MM.1S (cell line): ENCODE measurements at places on chromosomes 12 and 14.

DNA sequence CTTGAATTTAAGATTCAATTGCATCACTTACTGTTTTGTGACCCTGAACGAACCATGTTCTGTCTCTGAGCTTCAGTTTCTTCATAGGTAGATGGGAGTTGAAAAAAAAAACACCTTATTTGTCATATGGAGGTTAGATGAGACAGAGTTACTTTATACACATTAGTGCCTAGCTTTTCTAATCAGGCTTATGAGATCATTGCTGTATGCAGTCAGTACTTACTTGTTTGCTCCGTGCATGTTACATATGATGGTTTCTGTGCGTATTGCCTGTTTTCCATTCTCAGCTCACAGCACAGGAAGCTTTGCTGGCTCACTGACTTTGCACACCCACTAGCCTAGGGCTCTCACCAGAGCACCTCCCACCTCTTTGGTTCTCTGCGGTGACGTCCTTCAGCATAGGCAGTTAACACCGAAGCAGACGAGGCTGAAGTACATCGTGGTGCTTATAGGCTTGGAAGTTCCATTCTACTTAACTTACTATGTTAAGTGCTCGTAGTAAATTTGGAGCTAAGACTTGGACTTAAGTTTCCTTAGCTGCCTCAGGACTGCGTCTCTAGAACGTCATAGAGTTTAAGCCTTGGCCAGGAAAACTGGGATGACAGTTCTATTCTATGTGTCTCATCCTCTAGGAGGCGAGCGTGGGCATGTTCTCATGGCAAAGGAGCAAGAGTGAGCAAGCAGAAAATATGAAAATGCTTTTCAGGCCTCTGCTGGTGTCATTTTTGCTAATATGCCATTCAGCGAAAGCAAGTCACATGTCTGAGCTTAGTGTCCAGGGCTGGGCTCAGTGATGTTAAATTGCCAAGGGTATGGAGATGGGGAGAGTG lies 57.3 kb downstream of the NRXN3 start:
- no peak for DNase-seq

DNA sequence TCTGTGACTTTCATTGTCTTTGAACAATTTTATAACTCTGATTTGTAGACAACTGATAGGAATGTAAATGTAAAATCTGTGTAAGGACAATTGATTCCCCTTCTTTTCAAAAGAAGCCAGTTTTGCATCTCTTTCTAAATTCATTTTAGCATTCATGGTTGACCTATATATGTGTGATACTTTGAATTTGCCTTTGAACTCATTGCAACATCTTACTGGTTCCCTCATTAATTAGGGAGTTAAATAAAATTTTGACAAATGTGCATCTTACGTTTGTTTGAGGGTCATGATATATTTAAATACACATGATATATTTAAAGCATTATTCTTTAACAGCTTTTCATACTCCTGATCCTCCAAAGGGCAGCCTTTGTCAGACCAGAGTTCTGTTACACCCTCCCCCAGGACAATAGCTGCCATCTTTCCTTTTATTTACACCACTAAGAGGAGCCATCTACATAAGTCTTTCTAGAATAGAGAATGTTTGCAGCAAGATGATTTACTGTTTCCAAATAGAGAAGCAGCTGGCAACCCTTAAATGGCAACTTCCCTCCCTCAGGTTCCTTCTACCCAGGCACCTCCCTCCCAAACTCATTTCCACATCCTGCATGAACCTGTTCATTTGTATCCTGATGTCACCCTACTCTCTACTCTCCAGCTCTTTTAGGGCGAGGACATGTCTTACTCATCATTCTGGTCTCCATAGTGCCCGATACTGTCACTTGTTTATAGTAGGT lies 40.2 kb upstream of the APPL2 start:
- DNase-seq: no peak

GRCh38 chr14:61321385-61322010 lies at the start of gene PRKCH:
PRKCH (plus strand) TSS chr14:61321579; CDS start chr14:61322102, 523 bp downstream.
- DNase-seq: peak; percentile 7

DNA sequence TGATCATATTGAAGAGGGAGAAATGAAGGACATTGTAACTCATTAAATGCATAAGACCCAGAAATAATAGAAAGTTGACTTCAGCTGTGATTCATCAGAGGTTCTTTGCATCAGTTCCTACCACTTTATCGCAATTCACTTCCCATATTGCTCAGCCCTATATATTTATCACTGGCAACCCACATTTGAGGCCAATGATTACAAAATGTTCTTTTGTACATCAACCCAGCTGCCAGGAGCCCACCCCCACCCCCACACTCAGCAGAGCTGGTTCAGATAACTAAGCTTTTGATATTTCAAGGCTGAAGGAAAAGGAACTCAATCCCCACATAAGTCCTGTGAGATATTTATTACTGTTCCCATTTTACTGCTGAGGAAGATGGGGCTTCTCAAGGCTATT lies 51.2 kb upstream of the TMPO start:
- no peak for DNase-seq

- DNase-seq: peak; percentile 7
Observed at GRCh38 chr14:48792376-48793024, 793.7 kb downstream of the RPS29 start.

DNA sequence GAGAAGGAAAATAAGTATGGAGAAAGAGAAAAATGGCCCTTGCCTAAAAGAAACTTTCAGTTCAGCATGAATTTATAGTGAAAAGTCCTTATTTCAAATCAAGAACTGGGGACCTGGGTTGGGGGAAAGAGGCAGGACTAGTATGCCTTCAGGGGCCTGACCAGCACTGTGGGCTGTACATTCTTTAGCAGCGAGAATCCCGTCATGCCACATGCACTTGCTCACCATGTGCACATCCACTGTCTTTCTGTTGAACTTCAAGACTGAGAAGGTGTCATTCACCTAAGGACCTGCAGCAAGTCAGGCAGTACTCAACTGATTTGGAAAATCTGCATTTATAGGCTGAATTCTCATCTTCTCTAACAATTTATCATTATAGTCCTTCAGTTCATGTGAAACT lies 50.2 kb downstream of the RAB35 start:
- DNase-seq: no peak

DNA sequence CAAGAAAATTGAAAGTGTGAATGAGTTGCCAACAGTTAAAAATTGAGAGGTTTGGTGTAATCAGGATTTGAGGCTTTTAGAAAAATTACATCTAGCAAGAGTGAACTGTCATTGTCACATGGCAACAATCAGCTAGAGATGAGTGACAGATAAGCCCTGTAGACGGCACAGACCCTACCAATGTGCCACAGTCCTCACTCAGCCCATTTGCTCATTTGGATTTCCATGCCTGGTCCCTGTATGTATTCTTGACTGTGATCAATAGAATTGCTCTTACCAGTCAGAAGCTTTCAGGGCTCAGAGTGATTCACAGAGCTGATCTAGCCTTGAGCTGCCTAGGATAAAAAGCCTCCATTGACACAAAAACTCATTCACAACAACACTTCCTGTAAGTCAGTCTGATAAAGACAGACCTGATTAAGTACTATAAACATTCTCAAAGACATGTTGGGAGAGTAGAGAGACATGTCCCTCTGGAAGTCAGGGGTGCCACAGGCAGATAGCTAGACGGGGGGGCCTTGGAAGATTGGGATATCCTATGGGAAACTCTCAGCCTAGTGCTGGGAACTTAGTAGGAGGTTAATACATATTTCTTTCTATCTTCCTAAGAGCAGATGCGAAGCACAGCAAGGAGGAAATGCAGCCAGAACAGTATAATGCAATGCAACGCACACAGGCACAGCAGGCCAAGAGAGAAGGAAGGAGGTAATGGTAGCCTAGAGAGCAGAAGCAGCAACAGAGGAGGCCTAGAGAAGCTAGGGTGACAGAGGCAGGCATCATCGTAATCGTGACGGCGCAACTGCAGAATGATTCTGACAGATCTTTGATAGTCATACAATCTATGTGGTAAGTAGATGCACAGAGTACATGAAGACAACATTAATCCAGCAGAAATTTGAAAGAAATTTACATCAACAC lies 2.0 kb upstream of the PELI2 start:
- DNase-seq: no peak

DNA sequence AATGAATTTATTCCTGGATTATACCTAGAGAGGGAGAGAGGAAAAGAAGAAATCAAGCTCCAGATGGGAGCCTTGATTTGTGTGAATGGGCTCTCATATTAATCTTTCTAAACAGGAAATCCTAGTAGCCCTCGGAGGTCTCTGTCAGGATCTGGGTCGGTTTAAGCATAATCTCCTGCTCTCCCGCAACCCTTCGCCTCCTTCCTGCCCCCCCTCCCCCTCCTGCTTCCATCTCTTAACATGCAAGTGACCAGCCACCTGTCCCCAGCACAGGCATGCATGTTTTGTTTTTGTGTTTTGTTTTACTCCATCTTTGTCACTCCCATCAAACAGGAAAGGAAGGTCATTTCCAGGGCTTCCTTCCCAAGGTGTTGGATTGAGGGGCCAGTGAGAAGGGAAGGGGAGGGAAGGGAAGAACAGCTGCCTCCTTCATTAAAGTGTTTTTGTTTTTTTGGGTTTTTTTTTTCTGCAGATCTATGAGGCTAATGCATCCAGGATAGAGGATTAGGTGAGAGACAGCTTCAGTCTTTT lies 4.8 kb upstream of the KCNA5 start:
- DNase-seq: no peak

DNA sequence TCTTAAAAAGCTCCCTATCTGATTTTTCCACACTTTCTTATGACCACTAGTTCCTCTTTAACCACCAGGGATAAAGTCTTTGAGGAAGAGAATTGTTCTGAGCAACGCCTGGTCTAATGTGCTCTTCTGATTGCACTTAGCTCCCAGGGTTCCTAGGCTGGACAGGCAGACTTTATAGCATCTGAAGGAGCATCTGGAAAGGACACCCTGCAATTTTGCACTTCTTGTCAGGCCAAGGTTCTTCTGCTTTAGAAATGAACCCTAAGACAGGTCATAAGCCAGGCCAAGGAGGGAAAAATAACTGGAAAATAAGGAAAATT lies 126.3 kb downstream of the KTN1 start:
- no peak for DNase-seq

GRCh38 chr12:67698672-67699581 lies 50.4 kb downstream of the DYRK2 start:
- peak; percentile 94 for DNase-seq

GRCh38 chr12:41419131-41419893 lies 231.2 kb downstream of the PDZRN4 start:
- no peak for DNase-seq

- no peak for DNase-seq
Observed at GRCh38 chr14:24426150-24426911, 3.1 kb downstream of the CBLN3 start.

DNA sequence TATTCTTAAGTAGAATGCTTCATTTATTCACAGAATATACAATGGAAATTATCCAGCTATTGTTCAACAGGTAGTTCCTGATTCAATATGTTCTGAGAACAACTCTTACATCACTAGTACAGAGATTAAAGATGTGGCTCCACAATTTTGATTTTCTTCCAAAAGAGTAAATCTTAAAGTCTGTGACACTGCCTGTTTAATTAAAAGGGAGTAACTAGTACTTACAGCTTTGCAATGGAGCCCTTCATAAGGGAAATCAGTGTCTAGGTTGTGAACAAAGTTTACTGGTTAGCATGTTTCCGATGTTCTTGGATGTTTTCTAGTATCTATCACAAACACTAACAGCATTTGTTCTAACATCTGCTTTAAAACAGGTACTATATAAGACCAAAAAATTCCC lies 30.8 kb downstream of the MIA2 start:
- no peak for DNase-seq

DNA sequence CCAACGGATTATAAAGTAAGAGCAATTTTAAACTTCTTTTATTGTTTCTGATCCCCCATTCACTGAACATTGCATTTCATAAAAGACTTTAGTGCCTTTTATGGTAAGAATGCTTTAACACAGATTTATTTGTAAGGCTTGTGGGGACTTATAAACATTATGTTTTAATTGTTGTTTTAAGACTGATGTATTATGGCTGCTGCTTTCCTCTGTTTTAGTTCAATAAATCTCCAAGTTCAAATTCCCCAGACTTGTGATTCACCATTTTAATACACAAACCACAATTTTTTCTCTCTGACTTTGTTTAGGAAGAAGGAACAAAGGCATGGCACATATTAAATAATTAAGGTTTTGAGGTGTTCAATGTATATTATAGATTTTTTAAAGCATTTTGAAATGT lies 753.3 kb downstream of the SLC6A15 start:
- no peak for DNase-seq

DNA sequence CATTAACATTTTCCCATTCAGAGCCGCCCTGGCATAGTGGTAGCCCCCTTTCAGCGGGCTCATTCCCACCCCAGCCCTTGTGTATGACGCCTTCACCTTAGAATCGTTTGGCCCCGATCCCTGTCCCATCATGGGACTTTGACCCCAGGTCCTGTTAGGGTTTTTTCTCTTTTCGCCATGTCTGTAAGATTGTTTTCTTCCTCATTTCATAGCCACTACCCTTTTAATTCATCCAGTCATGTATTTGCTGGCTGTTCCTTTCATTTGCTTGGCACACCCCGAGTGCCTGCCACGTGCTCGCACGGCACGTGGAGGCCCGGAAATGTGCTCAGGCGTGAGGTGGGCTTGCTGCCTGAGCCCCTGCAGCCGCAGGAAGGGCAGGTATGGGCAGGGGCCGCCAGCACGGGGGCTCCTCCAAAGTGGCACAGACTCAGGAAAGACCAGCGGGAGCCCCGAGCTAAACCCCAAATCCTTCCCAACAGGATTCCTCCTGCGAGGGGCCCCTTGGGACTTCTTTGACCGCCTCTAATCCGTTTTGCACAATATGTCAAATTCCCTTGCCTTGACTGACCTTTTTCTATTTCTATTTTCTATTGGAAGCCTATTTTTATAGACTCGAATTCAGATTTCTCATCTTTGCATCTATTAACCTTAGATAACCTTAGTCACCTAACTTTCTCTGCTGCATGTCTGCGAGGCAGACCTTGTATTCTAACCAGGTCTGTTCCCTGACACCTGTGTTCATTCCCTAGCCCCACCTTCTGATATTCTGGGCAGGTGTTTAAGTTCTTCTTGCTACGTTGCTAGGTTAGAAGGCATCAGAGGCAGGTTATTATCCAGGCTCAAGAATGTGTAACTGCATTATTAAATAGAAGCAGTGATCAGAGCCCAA lies 114.8 kb downstream of the EML1 start:
- no peak for DNase-seq

GRCh38 chr12:52213564-52214420 lies 19.3 kb upstream of the KRT7 start:
- DNase-seq: peak; percentile 57

GRCh38 chr12:89091293-89091841 lies 260.9 kb downstream of the DUSP6 start:
- DNase-seq: no peak

DNA sequence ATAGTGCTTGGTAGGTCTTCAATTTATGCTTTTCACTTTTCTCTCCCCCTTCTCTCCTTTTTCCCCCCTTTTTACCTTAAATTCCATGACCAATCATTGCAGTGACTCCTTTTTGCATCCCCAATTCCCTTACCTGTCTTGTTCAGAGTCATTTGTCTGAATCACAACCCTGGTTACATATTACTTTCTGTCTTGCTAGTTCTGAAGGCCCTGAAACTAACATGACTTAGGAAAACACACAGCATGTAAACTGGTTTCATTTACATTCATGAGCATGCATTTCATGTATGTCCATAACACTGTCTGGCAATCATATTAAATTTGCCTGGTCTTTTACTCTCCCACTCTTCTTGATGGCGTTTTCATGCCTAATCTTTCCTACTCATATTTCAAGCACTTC lies 20.3 kb upstream of the FOXG1 start:
- no peak for DNase-seq

GRCh38 chr12:100840748-100841147 lies 46.2 kb downstream of the ANO4 start:
- DNase-seq: no peak

GRCh38 chr12:56046027-56046780 lies 4.5 kb downstream of the RPS26 start:
- no peak for DNase-seq
